HFFc6 (cell line): ENCODE measurements at places on chromosomes 7 and 10.

GRCh38 chr7:45192621-45193041, 35.0 kb downstream of the RAMP3 start:
- DNase-seq, result no peak

GRCh38 chr7:7909376-7909775, 59.2 kb upstream of the GLCCI1 start:
- DNase-seq, result no peak

DNA sequence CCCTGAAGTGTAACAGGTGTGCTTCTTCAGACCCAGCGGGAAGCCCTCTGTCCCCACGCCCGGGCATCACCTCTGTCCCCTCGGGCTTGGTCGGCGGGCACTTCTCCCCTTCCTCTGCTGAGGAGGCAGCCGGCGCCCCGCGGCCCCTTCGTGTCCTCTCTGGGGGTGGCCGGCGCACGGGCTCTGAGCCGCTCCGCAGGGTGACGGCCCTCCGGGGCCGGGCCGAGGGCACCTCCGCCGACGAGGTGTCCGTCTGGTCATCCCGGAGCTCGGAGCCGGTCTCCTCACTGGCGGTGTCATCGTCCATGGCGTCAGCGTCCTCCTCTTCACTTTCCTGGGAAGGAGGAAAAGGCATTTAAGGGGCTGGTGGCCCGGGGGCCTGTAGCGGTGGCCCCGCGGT, 239.0 kb downstream of the SFMBT2 start:
- no peak for DNase-seq

GRCh38 chr7:108135446-108136190, 5.5 kb upstream of the LAMB4 start:
- DNase-seq, result no peak

GRCh38 chr10:7817984-7818294, 366 bp upstream of the TAF3 start:
- DNase-seq, result no peak

- DNase-seq, result no peak
These were observed 96.1 kb upstream of the ASAH2 start for GRCh38 chr10:50347394-50347802.

GRCh38 chr10:15457382-15457781, 86.3 kb upstream of the FAM171A1 start:
- no peak for DNase-seq

DNA sequence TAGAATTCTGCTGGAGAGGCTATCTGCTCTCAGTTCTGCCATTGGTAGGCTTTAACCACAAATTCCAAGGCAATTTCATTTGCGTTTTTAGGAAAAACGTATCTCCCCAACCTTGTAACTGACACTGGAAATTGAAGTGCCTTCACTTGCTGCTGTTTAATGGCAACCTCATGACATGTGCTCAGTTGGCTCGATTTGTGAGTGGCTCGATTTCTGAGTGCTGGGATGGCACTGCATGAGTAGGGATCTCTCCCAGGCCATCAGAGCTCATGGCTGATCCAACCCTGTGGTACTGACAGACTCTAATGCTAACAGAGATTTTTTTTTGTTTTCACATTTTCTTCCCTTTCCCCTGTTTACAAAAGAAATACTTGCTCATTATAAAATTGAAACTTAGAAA, 56.0 kb downstream of the SUFU start:
- no peak for DNase-seq

GRCh38 chr10:130498042-130498441, 361.9 kb downstream of the GLRX3 start:
- no peak for DNase-seq

- DNase-seq, result no peak
These were observed 217.9 kb upstream of the TPK1 start for GRCh38 chr7:145053781-145054180.

- no peak for DNase-seq
These were observed 569.0 kb upstream of the C7orf33 start for GRCh38 chr7:148021507-148022045.

GRCh38 chr10:67539312-67539711, 156.7 kb downstream of the CTNNA3 start:
- DNase-seq, result no peak

DNA sequence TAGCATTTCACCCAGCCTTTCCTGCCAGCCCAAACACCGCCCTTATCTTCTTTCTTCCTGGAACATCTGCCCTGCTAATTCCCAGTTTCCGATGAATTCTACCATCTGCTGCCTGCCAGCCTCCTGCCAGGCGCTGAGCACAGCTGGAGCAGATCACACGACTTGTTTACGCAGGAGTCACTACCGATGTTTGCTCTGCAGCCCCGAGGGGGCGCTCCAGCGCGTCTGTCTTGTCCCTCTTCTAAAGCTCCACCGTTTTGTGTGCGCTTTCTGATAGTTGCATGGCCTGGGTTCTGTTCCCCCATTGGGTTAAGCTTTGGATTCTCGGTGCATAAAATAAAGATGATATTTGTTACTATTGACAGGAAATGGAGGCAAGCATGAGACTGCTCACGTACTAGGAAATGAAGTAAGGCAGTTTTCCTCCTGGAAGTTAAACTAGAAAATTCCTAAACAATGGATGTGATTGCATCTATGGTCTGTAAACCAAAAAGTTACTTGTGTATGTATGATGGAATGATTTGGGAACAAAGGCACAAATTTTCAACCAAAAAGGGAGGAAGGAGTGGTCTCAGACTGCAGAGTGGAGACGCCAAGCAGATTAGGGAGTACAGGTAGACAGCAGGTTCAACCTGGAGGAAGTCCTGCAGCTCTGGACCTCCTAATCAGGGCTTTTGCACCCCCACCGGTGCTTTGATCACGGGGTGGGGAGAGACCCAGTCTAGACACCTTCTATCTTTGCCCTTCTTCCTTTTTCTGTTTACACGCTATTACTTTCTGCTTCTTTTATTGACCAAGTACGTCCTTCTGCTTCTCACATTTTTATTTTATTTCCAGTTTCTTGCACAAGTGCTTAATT, 2.2 kb upstream of the RBM17 start:
- peak; percentile 73 for DNase-seq

- DNase-seq, result no peak
These were observed 22.4 kb upstream of the C1QL3 start for GRCh38 chr10:16544099-16544498.

DNA sequence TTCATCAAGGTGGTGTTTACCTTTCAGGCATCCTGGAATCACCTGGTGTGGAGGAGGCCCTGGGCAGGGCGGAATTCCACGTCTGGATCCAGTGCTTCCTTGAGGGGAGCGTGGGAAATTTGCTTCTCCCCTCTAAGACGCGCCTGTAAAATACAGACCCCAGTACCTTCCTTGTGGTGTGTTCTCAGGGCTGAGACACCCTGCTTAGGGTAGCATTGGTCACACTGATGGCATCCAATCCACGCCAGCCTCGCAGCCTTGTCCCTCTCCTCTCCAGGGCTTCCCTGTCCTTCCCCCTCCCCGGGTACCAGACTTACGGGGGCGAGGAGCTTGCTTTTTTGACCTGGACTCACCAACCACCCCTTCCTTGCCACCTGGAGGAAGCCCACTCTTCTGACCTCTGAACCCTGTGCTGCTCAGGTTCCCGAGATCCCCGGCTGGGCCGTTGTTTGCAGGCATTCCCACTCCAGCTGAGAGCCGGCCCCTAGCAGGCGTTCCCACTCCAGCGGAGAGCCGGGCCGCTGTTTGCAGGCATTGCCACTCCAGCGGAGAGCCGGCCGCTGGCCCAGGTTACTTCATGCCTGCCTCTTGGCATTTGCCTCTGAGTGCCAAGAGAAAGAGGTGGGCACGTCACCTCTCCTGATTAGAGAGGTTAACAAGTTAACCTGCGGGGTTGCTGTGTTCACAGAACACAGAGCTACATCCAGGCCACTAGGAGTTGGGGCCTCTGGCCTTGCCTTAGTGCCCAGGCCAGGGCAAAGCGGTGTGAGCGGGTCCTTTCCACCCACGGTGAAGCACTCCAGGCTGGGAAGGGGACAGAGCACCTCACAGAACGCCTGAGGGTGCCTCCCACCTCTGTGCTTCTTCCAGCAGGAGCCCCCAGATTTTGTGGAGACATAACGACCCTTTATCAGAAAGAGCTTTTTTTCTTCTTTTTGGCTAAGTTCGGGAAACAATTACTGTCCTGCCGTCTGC, 254.0 kb upstream of the PPP2R2D start:
- DNase-seq, result no peak
